ENCODE measurements at places on chromosomes 3 and 15. TPM values are rescaled to one million over a fixed set of nuclear protein-coding genes. Genes with fewer than 3 reads are reported as not detected.

- no peak for DNase-seq
Measured at GRCh38 chr3:124888482-124889441, 1.6 kb upstream of the ITGB5 start.

DNA sequence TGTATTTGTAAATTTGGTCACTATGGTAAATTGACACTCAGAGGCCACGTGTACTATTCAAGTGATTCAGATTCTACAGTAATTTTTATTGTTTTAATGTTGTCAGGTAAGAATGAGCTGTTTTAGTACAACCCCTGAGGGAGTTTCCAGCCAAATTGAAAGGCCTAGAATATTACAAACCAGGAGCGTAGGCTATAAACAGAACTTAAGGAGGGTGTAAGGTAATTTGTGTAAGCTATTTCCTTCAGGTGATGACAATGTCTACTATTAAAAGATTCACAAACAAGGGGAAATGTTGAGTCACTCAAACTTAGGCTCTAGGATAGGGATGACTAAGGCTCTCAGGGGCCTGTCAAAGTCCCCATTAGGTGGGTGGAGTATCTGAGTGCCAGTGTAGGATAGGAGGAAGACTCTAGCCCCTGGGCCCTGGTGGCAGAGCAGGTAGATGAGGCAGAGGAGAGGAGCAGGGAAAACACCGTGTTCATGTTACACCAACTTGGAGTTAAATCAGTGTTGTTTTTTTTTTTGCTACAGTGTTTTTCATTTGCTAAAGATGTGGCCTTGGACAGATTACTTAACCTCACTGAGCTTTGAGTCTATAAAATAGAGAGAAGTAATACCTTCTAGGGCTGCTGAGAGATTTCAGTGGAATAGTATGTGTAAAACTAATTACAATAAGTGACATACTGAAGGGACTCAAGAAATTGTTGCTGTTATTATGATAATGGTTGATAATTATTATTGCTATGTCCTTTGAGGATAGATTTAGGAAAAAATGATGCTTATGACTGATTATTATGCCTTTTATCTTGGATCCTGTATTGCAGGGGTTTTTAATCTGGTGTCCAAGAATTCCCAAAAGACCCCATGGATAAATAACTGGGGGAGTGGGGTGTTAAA lies 10.3 kb downstream of the TM4SF1 start:
- no peak for DNase-seq

GRCh38 chr15:72754096-72754495 lies 29.5 kb downstream of the ADPGK start:
- DNase-seq: no peak

DNA sequence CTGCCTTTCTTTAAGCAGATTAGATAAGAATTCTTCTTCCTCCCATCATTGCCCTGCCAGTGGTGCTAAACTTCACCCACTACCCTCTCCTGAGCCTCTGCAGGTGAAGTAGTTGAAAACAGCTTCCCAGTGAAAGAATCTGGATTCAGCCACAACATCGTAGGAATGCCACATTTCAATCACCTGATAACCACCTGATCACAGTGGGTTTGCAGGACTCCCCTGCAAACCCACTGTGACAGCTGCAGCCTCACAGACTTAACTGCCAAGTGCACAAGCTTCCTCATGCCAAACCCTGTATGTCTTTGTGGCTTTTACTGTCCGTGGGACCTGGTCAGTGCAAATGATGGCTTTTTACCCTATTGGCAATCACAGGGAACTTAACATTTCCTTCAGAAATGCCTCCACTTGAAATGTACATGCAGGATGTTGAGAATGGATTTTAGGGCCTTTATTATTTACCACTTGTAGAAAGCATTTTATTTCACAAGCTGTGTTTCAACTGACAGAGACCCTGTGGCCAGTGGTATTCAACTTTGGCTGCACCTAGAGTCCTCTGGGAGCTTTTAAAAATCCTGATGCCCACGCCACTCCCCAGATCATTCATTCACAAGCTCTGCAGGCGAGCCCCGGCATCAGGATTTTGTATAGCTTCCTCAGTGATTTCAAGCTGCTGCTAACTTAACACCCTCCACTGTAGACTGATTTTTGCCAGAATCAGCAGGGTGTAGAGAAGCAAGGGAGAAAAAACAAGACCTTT lies 49.1 kb downstream of the OXNAD1 start:
- DNase-seq: no peak

DNA sequence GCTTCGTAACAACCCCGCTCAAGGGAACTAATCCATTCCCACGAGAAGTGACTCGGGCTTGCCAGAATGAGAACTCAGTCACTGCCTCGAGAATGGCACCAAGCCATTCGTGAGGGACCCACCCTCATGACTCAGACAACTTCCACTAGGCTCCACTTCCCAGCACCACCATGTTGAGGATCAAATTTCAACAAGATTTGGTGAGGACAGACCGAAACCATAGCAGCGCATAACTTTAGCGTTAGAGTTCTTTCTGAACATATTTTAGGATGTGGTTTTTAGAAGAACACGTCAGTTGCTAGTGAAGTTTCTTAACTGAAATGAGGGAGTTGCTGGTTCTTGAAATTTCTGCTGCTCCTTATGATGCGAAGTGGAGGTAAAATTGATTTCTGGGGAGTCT lies 13.5 kb downstream of the PTPRG start:
- no peak for DNase-seq

GRCh38 chr3:107106316-107106715 lies 270.9 kb upstream of the CCDC54 start:
- DNase-seq: no peak

DNA sequence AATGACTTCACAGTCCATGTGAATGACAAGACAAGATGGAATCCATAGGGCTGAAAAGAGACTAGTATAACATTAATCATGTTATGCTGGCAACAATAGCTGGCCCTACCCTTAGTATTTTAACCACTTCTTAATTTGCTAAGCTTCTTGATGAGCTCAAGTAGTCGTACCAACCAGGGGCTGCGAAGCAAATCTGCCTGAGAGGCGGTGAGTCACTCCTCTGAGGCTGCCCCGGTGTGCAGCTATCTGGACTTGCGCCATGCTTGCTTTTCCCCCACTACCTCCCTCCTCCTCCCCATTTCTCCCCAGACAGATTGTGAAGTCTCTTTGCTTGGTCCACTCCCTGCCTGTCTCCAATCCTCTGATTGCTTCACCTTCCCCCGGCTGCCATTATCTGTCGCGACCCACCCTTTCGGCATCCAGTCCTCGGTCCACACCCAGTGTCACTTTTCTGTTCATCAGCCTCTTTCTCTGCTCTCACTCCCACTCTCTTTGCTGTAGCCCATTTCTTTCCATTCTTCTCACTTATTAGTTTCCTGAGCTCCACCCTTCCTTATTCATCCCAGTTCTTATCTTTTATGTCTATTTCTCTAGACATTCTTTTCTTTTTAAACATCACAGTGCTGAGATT lies 42.7 kb downstream of the DUT start:
- DNase-seq: no peak

DNA sequence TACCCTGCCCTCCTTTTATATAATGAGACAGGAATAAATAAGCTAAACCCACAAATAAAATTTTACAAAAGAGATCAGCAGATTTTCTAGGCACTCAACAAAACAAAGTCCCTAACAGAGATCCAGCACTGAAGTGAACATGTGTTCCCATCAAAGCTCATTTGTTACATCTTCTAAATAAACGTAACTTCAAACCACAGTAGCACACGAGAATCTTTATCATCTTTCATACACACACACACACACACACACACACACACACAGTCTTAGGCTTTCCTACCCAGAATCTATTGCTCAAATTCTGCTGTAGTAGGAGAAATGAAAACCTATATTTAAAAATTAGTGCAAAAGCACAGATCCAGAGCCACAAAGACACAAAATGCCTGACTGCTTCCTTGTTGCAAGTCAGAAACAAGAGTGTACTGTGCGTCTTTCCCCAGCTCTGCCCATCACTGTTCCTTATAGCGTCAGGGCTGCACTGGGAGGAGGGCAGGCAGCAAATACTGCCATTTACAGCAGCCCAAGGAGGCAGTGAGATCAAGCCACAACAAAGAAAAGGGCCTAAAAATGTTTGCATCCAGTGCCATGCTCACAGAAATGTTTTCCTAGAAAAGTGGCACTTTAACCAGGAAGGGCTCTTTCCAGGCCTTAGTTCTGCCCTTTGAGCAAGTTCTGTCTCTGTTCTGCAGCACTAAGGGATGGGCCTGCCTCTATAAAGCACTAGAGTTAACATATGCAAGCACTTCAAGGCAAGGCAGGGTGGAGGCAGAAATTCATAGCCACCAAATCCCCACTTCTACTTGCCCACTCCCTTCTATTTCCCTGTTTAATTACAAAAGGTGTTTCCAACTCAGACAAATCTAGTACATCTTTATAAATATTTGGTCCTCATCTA lies 6.0 kb downstream of the IP6K1 start:
- DNase-seq: no peak

GRCh38 chr3:107670986-107671385 lies 148.2 kb downstream of the BBX start:
- no peak for DNase-seq

- DNase-seq: no peak
Measured at GRCh38 chr3:150372320-150372719, 35.8 kb upstream of the TSC22D2 start.

DNA sequence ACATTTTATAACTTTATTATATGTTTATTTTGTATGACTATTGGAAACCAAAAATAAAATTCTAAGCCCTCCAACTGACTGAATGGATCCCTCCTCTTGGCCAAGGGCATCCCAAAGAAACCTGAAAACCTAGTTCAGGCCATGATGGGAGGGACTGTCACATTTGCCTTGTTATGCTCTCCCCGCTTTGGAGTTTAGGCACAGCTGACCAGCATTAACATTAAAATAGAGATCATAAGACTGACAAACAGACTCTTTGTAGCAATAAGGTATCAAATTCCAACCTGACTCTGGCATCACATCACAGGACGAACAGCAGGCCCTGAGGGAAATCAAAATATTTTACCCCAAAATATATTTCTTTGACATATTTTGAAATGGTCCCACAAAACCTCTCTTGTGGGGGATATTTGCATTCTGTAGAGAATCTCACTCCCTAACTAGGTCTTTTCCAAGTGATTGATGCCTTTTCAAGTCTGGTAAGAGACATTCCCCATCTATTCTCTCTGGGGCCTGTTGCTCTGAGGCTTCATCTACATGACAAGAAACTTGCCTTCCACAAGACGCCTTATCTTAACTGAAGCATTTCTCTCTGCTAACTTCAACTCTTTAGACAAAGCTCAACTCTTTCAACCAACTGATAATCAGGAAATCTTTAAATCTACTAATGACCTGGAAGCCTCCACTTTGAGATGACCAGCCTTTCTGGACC lies 81.8 kb upstream of the PRR23E start:
- no peak for DNase-seq

- DNase-seq: peak; percentile 50
Measured at GRCh38 chr15:70262591-70263274, 165.0 kb upstream of the TLE3 start.

- DNase-seq: no peak
Measured at GRCh38 chr3:4693620-4694019, 200.5 kb downstream of the ITPR1 start.

DNA sequence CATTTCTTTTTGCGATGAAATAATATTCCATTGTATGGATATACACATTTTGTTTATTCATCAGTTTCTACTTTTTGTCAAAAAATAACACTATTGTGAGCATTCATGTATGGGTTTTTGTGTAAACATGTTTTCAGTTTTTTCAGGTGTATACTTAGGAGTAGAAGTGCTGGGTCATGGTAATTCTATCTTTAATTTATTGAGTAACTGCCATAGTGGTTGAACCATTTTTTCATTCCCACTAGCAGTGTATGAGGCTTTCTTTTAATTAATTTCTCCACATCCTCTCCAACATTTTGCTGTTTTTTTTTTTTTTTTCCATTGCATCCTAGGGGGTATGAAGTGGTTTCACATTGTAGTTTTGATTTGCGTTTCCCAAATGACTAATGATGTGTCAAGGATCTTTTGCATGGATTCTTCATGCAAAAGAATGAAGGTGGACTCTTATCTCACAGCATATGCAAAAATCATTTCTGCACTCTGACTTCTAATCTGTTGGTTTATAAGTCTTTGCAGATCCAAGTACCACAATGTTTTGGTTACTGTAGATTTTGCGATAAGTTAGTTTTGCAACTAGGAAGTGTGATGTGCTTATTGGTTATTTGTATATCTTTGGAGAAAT lies 12.6 kb downstream of the ATP2C1 start:
- DNase-seq: no peak

GRCh38 chr3:32447865-32448400 lies 54.7 kb downstream of the CMTM6 start:
- DNase-seq: no peak

DNA sequence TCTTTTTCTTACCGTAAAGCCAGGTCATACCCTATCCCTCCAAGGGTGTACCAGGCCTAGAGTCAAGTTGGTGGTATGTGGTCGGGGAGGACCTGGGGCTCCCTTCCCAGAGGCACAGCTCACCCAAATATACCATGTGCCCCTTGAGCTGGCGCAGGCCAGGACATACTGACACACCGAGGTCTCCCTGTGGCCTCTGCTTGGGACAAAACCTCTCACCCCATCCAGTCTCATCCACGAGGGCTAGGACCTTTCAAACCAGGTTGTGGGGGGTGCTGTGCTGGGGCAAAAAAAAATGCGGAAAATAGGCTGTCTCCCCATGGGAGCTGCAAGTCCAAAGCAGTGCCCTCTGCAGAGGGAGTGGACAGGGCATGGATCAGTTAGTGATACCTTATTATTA lies 22.8 kb downstream of the PTH1R start:
- DNase-seq: no peak

DNA sequence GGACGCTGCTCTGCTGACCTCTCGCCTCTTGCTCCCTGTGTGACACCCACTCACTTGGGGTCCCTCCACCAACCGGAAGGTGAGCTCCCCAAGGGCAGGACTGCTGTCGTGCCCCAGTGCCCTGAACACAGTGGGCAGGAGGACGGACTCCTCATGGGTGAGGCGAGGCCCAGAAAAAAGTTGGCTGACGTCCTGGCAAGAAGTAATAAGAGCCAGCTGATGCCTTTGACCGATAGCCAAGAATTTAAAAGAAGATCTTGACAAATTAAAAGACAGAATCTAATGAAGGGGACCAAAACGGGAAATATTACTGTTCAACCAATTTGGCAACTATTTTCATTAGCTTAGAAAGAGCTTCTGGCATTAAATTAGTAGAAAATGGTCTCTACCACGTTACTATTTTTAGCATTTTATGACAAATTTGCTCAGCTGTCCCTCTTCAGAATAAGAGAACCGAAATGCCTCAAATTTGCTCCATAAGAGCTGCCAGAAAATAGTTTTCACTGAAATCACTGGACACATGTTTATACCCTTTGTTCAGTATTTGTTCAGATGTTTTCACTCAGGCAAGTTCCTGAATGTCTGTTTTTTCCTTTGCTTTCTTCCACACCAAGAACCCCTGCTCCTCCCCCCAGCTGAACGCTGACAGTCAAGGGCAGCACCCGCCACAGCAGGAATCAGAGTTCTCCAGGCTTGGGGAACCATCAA lies 60.5 kb downstream of the XXYLT1 start:
- no peak for DNase-seq

GRCh38 chr15:73464602-73465001 lies 21.6 kb downstream of the REC114 start:
- DNase-seq: peak; percentile 47

Gene C2CD4A
- total RNA-seq: not detected

Gene IGDCC3
- 39.7 TPM for total RNA-seq

Gene TM6SF1
- total RNA-seq: 0.62 TPM

Gene TARS3
- 8.0 TPM for total RNA-seq

Gene PAQR5
- 3.8 TPM for total RNA-seq

Gene ACAN
- total RNA-seq: 0.33 TPM

Gene VWA5B2
- total RNA-seq: not detected

Gene ASB14
- total RNA-seq: 0.03 TPM

Gene ECE2
- total RNA-seq: not detected

Gene CTXND1
- total RNA-seq: not detected

Gene SLC35G2
- 6.7 TPM for total RNA-seq
